Stimulated activated CD8-positive, alpha-beta memory T cell treated with anti-CD3 and anti-CD28 coated beads, Interleukin-2, amount 100 ng/mL, for 48 hours (primary cell): ENCODE measurements at places on chromosomes 5 and 9.

- DNase-seq: no peak
Observed at GRCh38 chr5:22354956-22355355, 498.2 kb downstream of the CDH12 start.

GRCh38 chr9:99103054-99103895 lies 1.6 kb upstream of the TGFBR1 start:
- DNase-seq: no peak

DNA sequence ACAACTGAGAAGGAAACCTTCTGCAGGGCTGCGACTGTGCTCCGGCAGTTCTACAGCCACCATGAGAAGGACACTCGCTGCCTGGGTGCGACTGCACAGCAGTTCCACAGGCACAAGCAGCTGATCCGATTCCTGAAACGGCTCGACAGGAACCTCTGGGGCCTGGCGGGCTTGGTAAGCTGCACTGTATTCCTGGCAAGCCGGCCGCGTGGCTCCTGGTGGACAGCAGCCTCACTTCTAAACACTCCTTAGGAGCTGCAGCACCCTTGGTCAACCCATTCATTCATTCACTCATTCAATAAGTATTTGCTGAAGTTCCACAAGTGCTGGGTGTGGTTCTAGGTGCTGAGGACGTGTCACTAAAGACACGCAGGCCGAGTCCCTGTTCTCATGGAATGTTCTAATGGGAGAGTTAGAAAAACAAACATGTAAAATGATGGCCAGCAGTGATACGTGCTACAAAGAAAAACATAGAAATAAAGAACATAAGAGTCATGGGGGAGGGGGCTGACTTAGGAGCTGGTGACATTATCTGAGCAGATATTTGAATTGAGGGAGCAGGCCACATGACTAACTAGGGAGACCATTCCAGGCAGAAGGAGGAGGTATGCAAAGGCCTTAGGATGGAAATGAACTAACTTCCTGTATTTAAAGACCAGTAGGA lies 6.1 kb downstream of the IL4 start:
- DNase-seq: no peak

GRCh38 chr5:174324680-174325079 lies 279.2 kb downstream of the NSG2 start:
- no peak for DNase-seq

- no peak for DNase-seq
Observed at GRCh38 chr5:140140435-140140834, 14.7 kb downstream of the IGIP start.

DNA sequence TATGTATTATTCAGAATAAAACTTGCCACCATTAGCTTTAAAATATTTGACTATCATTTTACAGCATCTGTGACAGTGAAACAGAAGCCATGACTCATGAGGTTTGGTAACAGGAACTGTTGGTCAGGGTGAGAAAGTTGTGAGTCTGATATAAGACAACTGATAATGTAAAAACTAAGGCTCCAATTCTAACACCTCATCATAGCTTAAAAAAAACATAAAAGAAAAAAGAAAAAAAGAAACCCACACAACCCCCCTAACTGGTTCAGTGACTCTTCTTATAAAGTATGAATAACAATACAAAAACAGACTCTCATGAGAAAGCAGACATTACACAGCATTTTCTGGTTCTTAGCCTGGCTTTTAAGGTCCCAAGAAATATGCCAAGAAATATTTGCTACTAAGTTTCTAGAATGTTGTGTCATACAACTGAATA lies 85.8 kb downstream of the MRPS27 start:
- no peak for DNase-seq

- DNase-seq: no peak
Observed at GRCh38 chr9:86944796-86945727, 2.2 kb downstream of the GAS1 start.

DNA sequence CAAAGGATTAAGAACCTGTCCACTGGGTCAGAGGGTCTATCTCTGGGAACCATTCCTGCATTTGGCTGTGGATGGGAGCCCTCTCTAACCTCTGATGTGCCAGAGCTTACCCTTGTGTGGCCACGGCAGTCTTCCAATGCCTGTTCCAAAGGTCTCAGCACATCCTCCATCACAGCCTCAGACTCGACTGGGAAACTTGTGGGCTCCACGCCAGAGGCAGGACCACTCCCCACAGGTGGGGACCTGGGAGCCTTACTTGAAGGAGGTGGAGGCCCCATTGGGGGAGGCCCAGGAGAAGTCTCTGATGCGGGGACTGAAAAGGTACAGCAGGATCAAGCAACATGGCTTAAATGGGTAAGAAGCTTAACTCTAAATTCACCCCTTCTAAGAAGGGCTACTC lies 4.4 kb downstream of the EIF4EBP3 start:
- DNase-seq: no peak

- no peak for DNase-seq
Observed at GRCh38 chr9:137302449-137303150, 529 bp upstream of the NRARP start.
